Skeletal muscle cell (primary cell): ENCODE measurements at places on chromosomes 11 and 22.
A peak's percentile ranks its signal among the peaks of the same experiment; 100 is the strongest.

DNA sequence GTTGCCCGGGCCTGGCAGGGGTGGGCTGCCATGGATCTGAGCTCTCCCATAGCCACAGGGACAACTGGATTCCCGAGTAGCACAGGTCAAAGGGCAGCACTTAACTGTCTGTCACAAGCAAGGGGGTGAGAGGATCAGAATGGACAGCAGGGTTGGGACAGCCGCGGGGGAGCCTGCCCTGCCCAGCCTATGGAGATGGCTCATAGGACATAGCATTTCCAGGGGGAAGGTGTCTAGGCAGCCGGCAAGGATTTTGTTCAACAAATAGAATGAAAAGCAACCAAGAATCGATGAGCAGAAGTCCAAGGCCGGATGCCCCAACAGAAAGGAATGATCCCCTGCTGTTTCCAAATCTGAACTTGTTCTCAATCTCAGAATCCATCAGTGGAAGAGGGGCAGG lies 92.9 kb downstream of the RPS6KA4 start:
- no peak for DNase-seq

- no peak for DNase-seq
Measured at GRCh38 chr22:46380069-46380468, 44.6 kb downstream of the TRMU start.

DNA sequence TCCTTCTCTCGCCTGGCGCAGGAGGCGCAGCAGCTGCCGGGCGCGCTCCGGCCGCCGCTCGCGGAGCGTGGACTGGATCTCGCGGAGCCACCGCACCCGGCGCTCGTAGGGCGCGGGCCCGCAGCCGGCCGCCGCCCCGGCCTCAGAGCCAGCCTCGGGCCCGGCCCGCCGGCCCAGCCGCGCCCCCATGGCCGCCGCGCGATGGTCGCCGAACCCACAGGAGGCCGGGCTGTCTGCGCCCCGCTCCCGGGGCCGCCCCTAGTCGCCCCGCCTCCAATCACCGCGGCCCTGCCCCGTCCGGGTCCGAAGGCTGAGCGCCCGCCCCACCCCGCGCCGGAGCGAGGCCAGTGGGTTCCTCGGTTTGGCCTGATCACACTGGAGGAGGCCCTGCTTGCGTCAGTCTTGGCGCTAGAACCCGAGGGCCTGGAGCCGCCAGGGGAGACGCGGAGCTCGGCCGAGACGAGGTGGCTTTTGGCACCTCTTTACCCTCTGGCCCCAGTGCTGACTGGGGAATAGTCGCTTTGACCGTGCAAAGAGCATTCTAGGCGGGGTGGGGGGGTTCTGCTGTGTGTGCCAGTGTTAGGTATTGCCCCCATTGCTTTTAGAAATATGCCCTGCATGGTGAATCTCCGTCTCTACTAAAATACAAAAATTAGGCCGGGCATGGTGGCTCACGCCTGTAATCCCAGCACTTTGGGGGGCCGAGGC lies at the start of gene LRRC75B:
LRRC75B (minus strand) TSS at position 223 of the 708 bp plus-strand sequence; CDS start at position 189, 34 bp downstream.
- peak; percentile 60 for DNase-seq

- no peak for DNase-seq
Measured at GRCh38 chr11:78417175-78417887, at the start of gene GAB2. TSS of gene GAB2 (minus strand) at chr11:78417820. CDS start at chr11:78417720, 100 bp downstream.

- DNase-seq: no peak
Measured at GRCh38 chr11:121282386-121282785, 10.2 kb upstream of the SC5D start.

DNA sequence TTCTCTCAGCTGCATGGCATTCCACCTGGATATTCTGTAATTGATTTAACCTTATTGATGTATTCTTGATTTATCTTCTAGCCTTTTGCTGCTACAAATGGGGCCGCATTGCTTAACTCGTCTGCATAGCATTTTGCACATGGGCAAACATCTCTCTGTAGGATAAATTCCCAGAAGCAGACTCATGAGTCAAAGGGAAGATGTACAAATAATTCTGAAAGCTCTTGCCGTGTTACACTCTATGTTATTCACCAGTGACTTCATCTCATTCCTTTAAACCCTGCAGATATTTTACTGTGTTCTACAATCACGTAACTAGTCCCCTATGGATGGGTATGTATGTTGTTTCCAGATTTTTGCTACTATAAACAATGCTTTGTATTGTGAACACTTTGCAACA lies 112.7 kb downstream of the SEZ6L start:
- no peak for DNase-seq

GRCh38 chr11:4577761-4578160 lies 3.8 kb upstream of the OR52I2 start:
- no peak for DNase-seq

DNA sequence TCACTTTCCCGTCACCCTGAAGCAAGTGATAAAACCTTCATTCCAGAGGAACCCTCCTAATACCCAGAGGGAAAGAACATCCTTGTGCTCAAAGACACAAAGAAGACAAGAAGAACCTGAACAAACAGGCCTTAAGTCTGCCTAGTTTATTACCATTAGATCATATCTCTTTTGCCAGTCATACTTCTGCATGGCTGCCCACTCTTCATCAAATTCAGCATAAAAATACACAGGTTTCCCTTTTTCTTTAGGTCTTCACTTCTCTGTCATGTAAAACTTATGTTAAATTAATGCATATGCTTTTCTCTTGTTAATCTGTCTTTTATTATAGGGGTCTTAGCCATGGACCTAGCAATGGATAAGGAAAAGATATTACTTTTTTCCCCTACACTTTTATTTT lies 459.7 kb downstream of the DLG2 start:
- DNase-seq: no peak

GRCh38 chr11:113613619-113614018 lies 92.5 kb downstream of the TMPRSS5 start:
- DNase-seq: no peak

- peak; percentile 69 for DNase-seq
Measured at GRCh38 chr11:130611791-130612251, 163.4 kb downstream of the ADAMTS15 start.

DNA sequence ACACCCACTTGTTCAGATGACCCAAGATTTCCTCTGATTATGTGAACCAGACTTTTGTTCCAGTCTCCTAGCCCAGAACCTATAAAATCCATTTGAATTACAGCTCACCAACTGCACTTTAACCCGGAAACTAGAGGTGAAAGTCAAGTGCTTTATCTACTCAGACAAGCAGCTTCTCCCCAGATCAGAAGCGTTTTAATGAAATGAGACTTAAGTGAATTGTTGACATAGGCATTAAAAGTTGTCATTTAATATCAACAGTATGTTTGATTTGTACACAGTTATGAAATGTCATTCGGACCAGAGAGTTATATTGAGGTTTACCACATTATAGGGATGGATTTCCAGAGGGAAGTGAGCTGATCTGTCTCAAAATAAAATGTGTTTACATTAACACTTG lies 52.0 kb downstream of the CADM1 start:
- no peak for DNase-seq

- no peak for DNase-seq
Measured at GRCh38 chr22:23085785-23086184, 15.5 kb downstream of the GNAZ start.
